Thoracic aorta (tissue), 2 donors: ENCODE measurements at places on chromosomes 11 and 22.

GRCh38 chr11:35182317-35182939 lies 43.5 kb downstream of the CD44 start:
- DNase-seq, result no peak

GRCh38 chr11:34174412-34175041 lies 69.1 kb downstream of the NAT10 start:
- peak; percentile 37 for DNase-seq

DNA sequence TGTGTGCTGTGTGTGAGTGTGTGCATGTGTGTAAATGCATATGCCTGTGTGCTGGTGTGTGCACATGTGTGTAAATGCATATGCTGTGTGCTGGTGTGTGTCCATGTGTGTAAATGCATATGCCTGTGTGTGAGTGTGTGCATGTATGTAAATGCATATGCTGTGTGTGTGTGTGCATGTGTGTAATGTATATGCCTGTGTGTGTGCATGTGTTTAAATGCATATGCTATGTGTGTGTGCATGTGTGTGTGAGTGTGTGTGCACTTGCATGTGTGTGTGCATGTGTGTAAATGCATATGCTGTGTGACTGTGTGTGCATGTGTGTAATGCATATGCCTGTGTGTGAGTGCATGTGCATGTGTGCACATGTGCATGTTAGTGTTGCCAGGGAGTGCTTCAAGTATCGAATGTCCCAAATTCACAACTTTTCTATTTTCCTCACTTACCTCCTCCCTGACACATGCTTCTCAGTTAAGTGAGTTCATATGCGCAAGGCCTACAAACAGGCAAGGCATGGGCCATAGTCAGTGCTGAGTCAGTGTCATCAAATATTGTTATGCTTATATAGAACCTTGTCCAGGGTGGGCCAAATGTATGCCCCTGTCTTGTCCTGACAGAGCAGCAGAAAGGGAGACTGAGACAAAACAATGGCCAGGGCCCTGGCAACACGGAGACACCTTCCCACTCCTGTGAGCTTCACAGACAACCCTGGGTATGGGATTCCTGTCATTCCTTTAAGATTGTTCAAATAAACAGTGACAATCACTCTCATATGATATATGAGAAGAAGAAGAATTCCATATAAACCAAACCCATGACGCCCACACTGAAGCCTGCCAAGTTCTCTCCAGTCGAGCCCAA lies 38.6 kb downstream of the GGTLC2 start:
- no peak for DNase-seq

- no peak for DNase-seq
These were observed 48.2 kb upstream of the OR5P2 start for GRCh38 chr11:7844986-7845385.

DNA sequence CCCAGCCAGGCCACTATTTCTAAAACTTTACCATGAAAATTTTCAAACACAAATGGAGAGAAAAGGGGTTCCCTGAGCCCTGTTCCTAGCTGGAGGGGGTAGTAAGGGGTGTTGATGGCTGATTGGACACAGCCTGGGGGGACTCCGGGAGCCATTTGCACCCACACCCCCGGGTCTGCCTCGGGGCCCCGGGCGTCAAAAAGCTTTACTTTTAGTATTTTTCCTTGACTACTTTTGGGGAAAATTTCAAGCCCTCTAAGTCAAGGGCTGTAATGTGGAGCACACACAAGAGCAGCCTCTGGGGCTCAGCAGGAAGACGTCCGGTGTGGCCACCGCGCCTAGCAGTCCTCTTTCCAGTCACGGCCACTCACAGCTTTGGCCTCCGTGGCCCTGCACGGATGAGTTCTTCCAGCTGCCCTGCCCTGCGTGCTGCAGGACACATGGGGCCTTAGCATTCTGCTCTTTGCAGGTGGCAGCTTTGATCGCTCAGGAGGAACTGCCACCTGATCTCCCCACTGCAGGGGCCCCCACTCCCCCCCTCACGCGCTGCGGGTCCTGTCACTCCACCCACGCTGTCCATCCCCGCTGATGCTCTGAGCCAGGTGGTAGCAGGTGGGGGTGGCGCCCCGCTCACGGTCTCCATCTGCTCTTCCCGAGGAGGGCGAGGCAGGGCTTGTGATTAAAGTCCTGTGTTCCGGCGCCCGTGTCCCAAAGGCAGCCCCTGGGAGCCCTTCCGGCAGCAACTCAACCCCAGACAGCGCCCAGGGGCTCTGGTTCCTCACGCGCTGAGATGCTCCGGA lies 14.4 kb downstream of the RNH1 start:
- no peak for DNase-seq

DNA sequence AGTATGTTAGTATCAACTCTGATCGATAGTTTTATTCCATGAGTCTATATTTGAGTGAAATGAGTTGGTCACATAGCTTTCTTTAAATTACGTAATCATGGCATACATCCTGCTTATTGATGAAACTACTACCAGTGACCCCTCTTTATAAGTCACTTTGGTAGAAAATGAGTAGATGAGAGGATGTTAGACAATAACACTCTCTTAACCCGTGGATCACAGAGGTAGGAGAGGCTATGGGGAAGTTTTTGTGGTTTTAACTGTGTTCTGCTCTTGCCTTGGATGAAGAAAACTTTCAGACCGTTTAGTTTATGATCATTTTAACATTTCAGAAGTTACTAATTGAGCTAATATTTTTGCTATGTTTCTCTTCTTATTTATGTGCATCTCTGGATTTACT lies 34.0 kb downstream of the TBCEL start:
- no peak for DNase-seq

DNA sequence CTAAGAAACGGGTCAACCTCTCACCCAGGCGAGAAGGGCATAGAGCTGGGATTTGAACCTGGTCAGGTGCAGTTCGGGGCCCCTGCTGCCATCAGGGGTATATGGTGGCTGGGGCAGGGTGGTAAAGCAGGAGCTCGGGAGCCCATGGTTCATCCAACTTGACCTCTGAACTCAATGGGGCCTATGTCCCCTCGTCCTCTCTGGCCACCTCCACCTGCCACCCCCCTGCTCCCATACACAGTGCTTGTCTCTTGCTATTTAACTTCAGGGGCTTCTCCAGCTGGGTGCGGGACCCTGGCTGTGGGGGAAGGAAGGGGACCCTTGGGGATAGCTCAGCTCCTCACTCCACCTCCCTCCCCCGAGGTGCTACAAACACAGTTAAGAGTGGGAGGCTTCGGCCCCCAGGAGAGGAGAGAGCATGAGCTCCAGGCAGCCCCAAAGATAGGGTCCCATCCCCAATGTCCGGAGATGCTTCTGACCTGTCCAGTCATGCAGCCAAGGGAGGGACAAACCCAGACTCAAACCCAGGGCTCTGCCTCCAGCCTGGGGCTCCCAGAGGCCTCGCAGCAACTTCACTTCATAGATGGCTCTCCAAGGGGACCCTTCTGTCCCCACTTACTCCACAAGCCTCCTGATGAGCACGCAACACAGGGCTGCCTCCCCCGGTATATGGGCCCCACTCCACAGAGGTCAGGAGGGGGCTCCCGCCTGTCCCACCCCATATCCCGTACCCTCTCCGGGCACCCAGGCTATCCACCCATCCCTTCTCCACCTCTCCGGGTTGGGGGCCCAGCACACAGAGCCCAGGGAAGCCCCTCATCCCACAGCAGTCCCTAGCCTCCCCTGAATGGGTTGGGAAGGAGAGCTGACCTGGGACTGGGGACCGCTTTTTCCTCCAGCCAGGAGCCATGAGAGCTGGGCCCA lies 712 bp downstream of the IL2RB start:
- DNase-seq, result no peak

DNA sequence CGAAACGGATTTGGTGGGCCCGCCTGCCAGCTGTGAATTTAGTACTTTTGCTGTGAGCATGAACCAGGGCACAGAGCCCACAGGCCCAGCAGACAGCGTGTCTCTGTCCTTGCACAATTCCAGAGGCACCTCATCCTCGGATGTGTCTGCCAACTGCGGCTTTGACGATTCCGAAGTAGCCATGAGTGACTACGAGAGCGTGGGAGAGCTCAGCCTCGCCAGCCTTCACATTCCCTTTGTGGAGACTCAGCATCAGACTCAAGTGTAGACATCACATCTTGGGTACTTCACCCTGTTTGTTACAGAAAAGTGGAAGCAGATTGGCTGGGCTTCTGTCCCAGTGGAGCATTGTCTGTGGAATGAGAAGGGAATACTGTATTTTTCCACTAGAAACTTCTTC lies 78.6 kb upstream of the MTNR1B start:
- no peak for DNase-seq

- DNase-seq, result no peak
These were observed 32.3 kb upstream of the SORL1 start for GRCh38 chr11:121419836-121420235.

- DNase-seq, result no peak
These were observed 121.6 kb downstream of the LDLRAD3 start for GRCh38 chr11:36065436-36065835.

GRCh38 chr11:126993599-126993998 lies 7.0 kb downstream of the KIRREL3 start:
- no peak for DNase-seq

GRCh38 chr11:95296621-95297025 lies 65.6 kb upstream of the SESN3 start:
- no peak for DNase-seq

- no peak for DNase-seq
These were observed 91.2 kb downstream of the BCR start for GRCh38 chr22:23271597-23271908.

GRCh38 chr22:35375526-35375925 lies 5.4 kb upstream of the HMOX1 start:
- no peak for DNase-seq

GRCh38 chr22:20001082-20001638 lies 15.5 kb downstream of the ARVCF start:
- no peak for DNase-seq

GRCh38 chr11:79060081-79060953 lies 380.5 kb downstream of the TENM4 start:
- no peak for DNase-seq

DNA sequence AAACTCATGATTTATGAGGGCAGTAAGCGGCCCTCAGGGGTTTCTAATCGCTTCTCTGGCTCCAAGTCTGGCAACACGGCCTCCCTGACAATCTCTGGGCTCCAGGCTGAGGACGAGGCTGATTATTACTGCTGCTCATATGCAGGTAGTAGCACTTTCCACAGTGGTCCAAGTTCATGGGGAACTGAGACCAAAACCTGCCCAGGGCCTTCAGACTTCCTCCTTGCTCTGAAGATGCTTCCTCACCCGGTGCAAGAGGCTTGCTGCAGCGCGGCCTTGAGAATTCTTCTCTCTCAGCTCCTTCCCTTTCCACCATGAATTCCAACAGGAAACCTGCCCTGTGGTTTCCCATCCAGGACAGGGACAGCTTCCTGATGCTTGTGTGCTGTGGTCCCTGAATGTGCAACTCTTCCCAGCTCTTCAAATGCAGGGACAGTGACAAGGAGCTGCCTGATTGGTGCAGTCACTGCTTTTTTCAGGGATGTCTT lies 53.9 kb downstream of the GGTLC2 start:
- DNase-seq, result no peak

DNA sequence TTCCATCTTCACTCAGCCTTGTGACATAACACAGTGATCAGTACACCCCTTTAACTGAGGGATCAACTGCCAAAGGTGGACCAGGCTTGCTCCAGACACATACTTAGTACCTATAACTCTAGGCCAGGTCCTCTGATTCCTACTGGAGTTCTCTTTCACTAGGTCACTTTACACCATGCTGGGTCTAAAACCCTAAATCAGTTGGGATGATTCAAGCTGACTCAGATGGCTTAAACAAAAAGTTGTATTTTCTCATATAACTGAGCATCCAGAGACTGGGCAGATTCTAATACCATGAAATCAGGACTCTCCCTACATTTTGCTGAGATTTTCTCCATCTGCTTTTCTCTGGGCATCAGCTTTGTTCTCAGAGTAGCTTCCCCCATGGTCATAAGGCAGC lies 26.0 kb upstream of the FLI1 start:
- no peak for DNase-seq

DNA sequence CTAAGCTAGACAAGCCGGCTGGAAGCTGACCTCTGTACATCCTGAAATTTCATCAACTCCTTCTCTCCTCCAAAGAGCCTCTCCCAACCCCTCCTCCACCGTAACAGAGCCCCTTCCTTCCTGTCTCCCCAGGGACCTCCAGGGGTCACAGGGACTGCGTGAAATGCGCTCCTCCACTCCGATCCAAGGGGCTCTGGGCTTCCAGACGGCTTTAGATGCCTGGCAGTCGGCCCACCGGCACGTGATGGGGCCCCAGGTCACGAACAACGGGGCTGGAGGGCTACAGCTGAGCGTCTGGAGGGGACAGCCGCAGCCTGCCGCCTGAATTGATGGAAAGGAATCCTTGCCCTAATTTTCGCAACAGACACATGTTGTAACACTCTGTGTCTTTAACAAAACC lies 264.1 kb downstream of the MN1 start:
- DNase-seq, result no peak

DNA sequence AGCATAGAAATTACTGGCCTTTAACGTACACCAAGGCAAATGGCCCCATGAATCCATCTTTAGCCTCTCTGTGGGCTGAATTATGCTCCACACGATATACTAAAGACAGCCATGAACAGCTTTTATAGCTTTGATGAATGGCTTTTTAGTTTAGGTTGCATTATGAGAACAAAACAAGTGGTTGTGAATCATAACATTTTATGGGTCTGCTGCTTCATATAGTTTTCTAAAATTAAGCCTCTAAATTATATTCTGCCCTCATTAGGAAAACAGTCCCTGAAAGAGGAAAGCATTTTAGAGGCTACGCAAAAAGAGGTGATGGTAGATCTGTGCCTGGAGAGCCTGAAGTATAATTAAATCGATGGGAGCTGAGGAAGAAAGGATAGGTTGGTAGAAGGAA lies 221.3 kb downstream of the CADM1 start:
- DNase-seq, result no peak

GRCh38 chr11:96337541-96338431 lies 5.2 kb downstream of the MAML2 start:
- DNase-seq, result no peak

DNA sequence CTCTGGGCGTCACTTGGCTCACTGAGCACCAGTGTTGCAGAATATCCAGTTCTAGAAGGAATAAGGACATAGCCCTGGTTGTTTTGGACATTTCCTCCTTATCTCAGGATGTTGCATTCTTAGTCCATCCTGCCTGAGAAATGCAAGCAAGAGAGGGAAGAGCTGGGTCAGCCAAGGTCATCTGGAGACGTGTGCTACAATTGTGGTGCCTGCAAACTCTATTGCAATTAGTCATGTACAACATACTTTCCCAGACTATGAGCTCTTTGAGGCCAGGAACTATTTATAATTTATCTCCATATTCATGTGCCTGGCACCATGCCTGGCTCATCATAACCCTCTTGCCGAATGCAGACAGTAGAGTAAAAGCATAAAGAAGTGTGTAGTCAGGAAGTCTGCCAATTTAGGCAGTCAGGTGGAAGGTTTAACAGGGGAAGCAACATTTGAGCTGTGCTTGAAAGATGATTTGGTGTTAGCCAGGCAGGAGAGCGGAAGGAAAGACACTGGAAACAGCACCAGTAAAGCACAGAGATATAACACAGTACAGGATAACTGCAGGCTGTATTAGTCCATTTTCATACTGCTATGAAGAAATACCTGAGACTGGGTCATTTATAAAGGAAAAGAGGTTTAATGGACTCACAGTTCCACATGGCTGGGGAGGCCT lies 129.4 kb upstream of the PAX6 start:
- DNase-seq, result no peak

- no peak for DNase-seq
These were observed 2.9 kb upstream of the SGSM1 start for GRCh38 chr22:24803064-24803542.
